ENCODE measurements at places on chromosomes 2 and 18.

DNA sequence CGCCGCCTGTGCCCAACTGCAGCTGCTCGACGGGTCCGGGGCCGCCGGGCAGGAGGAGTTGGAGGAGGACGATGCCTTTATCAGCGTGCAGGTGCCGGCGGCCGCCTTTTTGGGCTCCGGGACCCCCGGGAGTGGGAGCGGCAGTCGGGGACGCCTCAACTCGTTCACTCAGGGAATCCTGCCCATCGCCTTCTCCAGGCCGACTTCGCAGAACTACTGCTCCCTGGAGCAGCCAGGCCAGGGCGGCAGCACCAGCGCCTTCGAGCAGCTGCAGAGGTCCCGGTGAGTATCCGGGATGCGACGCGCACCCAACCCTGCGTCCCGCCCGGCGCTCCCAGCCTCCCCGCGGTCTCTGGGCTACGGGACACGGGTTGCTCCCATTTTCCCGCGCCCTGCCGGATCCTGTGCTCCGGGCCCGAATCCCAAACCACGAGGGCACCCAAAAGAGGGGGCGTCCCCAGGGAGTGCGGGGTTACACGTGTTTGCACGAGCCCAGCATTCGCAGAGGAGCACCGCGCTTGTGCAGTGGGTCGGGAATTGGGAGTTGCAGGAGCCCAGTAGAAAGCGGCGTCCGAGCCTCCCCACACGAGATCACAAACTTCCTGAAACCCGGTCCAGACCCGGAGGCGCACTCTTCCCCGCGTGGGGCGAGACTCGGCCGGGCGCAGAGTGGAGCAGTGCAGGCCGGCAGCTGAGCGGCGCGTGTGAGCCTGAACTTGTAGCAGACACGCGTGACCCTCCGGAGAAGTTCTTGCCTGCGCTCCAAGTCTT lies 1.2 kb downstream of the CABLES1 start:
- peak; percentile 71 for DNase-seq

DNA sequence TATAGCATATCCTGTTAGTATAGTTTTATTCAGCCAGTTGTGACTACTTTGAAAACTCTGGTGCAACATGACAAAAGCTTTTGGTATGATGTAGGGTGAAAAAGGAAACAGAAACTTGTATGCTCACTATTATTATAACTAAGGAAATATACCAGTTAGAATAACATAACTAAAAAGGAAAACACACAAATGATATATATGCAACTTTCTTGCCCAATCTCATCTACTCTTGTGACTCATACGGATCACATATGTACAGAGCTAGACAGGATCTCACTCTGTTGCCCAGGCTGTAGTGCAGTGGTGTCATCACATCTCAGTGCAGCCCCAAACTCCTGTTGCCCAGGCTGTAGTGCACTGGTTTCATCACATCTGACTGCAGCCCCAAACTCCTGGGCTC lies 12.4 kb upstream of the TLK1 start:
- DNase-seq, result no peak

GRCh38 chr2:70655786-70656185 lies 102.2 kb upstream of the TGFA start:
- peak; percentile 27 for DNase-seq

GRCh38 chr2:126518196-126518595 lies 137.8 kb upstream of the GYPC start:
- no peak for DNase-seq

DNA sequence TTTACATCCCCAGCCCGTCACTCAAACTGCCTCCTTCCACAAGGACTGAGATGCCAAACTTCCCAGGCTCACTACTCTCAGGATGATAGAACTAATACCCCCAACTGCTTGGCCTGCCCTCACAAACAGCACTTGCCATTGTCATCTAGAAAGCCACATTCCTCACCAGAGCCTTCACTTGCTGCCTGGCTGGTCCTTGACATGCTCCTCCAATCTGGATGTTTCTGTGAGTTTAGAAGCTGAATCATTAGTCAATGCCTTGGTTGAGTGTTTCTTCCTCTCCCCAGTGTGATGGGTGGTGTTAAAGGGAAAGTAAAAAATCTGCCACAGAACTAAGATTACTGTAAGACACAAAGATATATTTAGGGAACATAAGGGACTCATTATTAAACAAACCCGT lies 52.5 kb downstream of the MARCHF4 start:
- DNase-seq, result no peak

DNA sequence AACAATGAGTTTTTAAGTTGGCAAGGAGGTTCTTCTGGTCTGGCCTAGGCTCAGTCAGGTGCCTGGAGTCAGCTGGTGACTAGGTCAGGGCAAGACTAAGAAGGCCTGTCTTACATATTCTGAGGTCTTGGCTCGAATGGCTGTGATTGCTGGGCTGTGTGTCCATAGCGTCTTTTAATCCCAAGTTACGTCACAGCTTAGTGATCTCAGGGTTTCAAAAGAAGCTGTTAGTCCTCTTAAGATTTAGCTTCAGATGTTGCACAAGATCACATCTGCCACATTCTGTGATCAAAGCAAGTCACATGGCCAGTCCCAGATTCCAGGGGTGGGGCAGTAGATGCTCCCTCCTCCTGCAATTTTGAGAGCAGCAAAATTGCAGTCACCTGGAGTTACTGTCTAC lies 61.3 kb downstream of the PKP4 start:
- DNase-seq, result no peak

GRCh38 chr18:55768255-55768654 lies 180.3 kb upstream of the TCF4 start:
- DNase-seq, result no peak

DNA sequence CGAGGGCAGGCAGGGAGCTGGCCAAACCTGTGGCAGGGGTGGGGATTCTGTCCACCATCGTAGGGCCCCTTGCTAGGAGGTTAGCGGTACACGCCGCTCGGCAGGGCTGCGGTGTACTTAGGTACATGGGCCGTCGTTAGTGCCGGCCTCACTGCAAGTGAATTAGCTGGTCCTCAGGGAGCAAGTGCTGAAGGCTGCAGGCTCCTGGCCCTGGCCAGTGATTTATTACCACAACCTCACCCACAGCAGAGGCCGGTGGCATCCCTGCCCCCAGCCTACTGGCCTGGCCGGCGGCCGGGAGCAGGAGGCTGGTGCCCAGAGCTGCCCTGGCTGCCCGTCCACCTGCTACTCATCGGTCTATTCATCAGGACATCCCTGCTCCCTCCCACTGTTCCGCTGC lies 19.6 kb upstream of the PTMA start:
- DNase-seq, result no peak

GRCh38 chr2:73307720-73308119 lies 14.4 kb upstream of the EGR4 start:
- no peak for DNase-seq

DNA sequence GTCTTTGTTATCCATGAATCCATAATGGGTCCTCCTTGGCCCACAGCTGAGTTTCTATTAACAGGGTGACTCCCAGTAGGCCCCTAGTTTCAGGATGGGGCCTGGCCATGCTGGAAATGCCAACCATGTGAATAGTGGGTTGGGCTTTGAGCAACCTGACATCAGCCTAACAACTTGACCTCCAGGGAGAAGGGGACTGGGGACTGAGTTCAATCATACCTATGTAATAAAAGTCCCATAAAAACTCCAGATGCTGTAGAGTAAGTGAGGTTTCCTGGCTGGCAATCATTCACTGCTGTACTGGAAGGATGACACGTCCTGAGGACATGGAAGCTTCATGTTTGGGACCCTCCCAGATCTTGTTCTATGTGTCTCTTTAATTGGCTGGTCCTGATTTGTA lies 7.9 kb downstream of the REV1 start:
- no peak for DNase-seq

- no peak for DNase-seq
These were observed 17.4 kb downstream of the CDH7 start for GRCh38 chr18:65768120-65768778.

- no peak for DNase-seq
These were observed 141.8 kb downstream of the ACKR3 start for GRCh38 chr2:236711440-236711839.

DNA sequence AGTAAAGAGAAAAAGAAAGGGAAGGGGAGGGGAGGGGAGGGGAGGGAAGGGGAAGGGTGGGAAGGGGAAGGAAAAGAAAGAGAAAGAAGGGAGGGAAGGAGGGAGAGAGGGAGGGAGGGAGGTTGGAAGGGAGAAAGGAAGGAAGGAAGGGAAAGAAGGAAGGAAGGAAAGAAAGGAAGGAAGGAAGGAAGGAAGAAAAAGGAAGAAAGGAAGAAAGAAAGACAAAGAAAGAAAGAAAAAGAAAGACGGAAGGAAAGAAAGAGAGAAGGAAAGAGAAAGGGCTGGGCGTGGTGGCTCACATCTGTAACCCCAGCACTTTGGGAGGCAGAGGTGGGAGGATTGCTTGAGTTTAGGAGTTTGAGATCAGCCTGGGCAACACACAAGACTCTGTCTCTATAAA lies 24.6 kb upstream of the CCNYL1 start:
- no peak for DNase-seq

- no peak for DNase-seq
These were observed 546.3 kb upstream of the ZEB2 start for GRCh38 chr2:145066151-145066661.

DNA sequence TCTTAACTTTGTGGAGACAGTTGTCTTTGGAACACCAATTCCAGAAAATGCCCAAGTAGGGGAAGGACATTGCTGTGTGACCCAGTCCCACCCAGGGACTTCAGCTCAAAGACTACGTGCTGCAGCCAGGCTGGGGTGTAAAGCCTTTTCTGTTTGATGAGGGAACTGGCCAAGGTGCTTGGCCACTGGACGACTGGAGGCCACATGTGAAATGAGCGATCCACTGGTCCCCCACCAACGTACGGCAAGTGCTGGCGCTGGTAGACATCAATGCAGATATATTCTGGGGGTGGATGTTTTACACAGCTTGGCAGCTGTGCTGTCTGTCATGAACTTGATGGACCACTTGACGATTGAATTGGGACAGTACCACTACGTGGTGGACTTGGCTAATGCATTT lies 582.5 kb upstream of the HNMT start:
- no peak for DNase-seq

GRCh38 chr2:130352237-130352636 lies 3.6 kb upstream of the PTPN18 start:
- DNase-seq, result no peak

DNA sequence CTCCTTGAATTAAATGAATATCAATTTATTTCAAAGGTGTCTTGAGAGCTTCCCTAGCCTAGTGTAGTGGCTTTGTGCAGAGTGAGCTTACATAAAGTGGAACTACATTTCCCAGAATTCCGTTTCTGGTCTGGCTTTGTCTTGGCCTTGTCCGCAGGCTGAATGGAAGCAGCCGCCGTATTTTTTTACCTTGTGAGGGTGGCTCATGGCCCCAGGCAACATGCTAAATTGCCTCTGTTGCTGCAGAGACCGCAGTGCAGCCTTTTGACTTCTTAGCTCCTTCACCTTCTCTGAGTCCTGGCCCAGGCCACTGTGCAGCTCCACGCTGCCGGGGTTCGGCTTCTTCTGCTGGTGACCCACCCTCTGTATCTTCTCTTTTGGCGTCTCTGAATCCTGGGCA lies 114.8 kb upstream of the SLC38A11 start:
- DNase-seq, result no peak

DNA sequence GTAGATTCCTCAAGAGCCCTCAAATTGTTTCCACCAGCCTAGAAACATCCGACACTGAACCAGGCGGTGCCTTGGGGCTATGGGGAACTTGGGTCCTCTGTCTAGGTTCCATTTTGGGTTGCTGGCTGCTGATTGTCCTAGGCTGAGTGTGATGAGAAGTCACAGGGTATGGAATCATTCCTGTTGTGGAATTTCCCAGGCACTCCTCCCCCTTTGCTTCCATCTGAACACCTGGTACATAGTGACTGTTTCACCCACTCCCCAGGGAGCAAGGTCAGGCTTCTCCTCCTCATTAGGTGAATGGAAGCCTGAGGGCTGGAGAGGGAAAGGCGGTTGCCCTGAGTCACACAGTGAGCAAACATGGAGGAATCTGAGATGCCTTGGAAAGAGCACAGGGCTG lies 4.5 kb downstream of the KIF3C start:
- no peak for DNase-seq

GRCh38 chr2:224086226-224086914 lies 47.3 kb upstream of the SERPINE2 start:
- peak; percentile 65 for DNase-seq

DNA sequence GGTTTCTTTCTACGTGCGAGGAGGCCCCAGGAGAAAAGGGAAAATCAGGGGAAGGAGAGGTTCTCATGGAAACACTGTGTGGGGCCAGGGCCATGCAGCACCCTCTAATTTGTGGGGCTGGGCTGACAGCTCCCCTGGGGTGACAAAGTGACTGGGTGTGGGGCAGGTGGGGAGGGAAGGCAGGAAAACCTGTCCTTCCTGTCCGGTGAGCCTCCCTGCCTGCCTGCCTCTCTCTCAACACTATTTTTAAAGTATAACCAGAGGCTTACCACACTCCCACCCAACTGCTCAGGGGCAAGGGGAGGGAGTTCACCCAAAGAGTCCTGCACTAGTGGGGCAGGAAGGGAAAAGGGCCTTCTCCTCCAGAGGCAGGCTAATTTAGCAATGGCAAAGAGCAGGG lies 10.5 kb upstream of the EPAS1 start:
- DNase-seq, result no peak

DNA sequence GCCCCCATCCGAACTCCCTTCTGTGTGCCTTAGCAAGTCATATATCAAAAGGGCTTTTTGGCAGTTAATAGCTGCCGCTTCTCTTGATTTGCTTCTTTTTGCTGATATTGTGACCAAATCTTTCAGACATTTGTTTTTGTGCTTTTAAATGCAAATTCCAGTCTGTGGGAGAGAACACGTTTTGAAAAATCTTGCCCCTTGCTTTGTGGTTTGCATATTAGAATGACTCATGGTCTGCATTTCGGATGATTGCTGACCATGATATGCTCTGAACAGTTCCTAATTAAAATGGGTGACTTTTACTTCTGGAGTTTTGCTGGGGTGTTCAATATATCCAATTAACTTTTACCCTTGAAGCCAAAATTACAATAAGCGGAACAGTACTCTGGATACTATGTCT lies 58.2 kb upstream of the ST6GAL2 start:
- no peak for DNase-seq

DNA sequence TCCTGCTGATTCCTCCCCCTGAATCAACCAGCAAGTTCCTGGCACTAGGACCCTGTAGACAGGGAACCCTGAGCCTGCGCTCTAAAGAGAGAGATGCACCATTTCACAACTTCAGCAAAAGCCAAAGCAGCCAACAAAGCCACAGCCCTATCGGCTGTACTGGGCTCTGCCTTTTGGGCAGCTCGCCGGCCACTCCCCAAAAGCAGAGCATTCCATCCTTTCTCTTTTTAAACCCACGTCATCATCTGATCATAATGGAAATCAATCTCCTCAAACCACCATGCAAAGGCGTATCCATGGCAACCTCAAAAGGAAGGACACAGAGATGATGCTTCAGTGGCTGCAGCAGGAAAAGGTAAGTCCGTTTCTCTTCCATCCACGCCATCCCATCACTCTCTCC lies 5.3 kb upstream of the DCTN1 start:
- DNase-seq, result no peak

- DNase-seq, result no peak
These were observed 186.8 kb downstream of the TMEM247 start for GRCh38 chr2:46666044-46666679.

Measured in ascending aorta (tissue), 2 donors.